ENCODE measurements at places on chromosomes 5 and 9. TPM values are rescaled to one million over a fixed set of nuclear protein-coding genes. Genes with fewer than 3 reads are reported as not detected.

DNA sequence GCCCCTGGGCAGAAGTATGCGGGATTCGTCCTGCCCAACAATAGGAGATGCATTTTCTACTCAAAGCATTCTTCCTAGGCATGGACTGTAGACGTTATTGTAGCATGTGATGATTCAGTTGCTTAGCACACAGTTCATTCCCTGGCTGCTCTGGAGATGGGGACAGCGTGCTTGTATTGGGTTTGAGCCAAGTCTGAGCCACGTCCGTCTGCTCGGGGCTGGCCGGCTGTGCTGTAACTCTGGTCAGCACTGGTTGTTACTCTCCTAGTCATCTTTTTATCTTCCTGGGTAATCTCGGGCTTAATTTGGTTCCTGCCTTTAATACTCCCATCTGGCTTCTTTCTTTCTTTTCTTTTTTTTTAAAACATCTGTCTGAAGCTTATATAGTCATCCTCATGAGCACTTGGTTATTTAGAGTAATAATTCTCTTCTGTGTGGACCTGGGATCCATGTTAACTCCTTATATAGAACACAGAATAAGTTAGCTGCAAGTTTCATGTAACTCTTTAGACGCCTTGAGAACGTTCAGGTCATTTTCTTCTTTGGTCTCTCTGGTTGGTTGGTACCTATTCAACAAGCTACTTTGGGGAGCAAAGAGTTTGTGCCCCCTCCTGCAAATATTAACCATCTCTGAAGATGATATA is 118.8 kb upstream of the RPS23 start:
- H3K27ac ChIP-seq: no peak overlapping the region
- no peak for DNase-seq
- H3K27me3 ChIP-seq: no peaks in the 10 kb centered on the region
- H3K4me1 ChIP-seq: no peaks in the 10 kb centered on the region
- H3K36me3 ChIP-seq: no peaks in the 10 kb centered on the region
- H3K4me3 ChIP-seq: no peak overlapping the region

- no peaks in the 10 kb centered on the region for H3K4me1 ChIP-seq
- no peak overlapping the region for H3K4me3 ChIP-seq
- no peak for DNase-seq
- no peaks in the 10 kb centered on the region for H3K27me3 ChIP-seq
- no peak overlapping the region for H3K27ac ChIP-seq
These were observed 130.3 kb downstream of the CDC42SE2 start for GRCh38 chr5:131394128-131394527.

- H3K36me3 ChIP-seq: no peaks in the 10 kb centered on the region
- H3K27me3 ChIP-seq: no peaks in the 10 kb centered on the region
- no peaks in the 10 kb centered on the region for H3K4me1 ChIP-seq
These were observed 49.9 kb downstream of the FGF18 start for GRCh38 chr5:171469326-171469725.

GRCh38 chr9:99634186-99634585 is 187.5 kb upstream of the NR4A3 start:
- no peak overlapping the region for H3K27ac ChIP-seq
- no peak overlapping the region for H3K4me3 ChIP-seq
- no peaks in the 10 kb centered on the region for H3K36me3 ChIP-seq
- H3K27me3 ChIP-seq: no peaks in the 10 kb centered on the region

DNA sequence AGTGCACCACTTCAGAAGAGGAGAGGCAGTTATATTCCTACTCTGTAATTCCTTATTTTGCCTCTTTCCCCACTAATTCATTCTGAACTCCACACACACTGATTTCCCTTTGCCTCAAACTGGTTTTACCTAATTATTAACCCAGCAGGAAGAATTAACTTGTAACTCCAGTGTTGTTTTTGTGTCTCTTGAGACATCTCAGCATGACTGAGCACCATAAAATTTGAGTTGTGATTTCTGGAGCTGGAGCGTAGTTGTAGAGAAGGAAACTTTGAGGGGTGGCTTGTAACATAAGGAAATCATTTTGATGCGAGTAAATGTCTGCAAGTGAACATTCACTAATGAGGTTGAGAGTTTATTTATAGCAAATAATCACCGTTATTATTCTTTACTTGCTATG is 265.2 kb downstream of the TMEM38B start:
- H3K27ac ChIP-seq: no peak overlapping the region
- no peaks in the 10 kb centered on the region for H3K36me3 ChIP-seq
- no peaks in the 10 kb centered on the region for H3K27me3 ChIP-seq
- H3K4me3 ChIP-seq: no peak overlapping the region
- no peak for DNase-seq

GRCh38 chr5:77744116-77744515 is 32.0 kb downstream of the TBCA start:
- H3K4me1 ChIP-seq: no peaks in the 10 kb centered on the region
- H3K36me3 ChIP-seq: no peaks in the 10 kb centered on the region
- no peak for DNase-seq
- H3K4me3 ChIP-seq: no peak overlapping the region
- H3K27ac ChIP-seq: no peak overlapping the region
- H3K27me3 ChIP-seq: no peaks in the 10 kb centered on the region

DNA sequence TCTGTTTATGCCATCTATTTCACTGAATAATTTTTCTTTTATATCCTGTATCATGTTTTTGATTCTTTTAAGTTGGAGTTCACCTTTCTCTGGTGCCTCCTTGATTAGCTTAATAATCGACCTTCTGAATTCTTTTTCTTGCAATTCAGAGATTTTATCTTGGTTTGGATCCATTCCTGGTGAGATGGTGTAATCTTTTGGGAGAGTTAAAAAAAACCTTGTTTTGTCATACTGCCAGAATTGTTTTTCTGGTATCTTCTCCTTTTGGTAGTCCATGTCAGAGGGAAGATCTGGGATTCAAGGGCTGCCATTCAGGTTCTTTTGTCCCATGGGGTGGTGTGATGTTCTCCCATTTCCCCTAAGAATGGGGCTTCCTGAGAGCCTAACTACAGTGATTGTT is 800.8 kb upstream of the TYRP1 start:
- no peaks in the 10 kb centered on the region for H3K4me1 ChIP-seq
- H3K27me3 ChIP-seq: no peaks in the 10 kb centered on the region
- no peak overlapping the region for H3K4me3 ChIP-seq
- no peak for DNase-seq
- H3K27ac ChIP-seq: no peak overlapping the region

- no peaks in the 10 kb centered on the region for H3K4me1 ChIP-seq
- H3K4me3 ChIP-seq: no peak overlapping the region
- H3K27me3 ChIP-seq: no peaks in the 10 kb centered on the region
- no peak overlapping the region for H3K27ac ChIP-seq
- no peaks in the 10 kb centered on the region for H3K36me3 ChIP-seq
These were observed 157.5 kb downstream of the ENC1 start for GRCh38 chr5:74482990-74483389.

DNA sequence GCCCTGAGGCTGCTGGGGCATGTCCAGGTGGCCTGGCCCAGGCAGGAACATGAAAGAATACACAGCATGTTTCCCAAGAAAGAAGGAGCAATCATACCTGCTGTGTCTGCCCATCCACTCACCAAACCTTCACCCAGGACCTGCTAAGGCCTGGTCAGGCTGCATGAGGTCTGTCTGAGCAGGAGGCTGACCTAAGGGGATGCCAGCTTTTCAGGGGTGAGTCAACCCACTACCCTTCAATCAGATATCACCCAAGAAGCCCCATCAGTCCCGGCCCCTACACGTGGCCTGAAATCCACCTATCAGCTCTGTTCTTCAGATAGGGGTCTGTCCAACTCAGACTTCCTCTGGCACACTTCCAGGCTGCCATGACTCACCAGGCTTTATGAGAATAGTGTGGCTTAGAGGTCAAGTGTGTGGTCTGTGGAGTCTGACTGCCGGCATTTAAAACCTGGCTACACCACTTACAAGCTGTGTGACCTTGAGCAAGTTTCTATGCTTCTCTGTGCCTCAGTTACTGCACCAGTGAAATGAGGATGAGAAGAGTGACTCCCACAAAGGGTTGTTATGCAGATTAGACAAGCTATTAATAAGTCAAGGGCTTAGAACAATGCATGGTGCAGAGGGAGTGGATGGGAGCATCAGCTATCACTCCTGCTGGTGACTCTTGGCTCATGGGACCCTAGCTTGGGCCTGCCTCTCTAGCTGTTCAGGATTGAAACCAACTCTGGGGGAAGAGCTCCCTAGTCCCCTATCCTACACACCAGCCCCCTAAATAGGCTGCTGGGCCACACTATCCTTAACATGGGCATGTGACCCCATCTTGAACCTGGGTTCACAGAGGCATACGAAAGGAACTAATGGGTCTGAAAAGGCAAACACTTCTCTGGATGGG is 130.3 kb downstream of the PAX5 start:
- no peaks in the 10 kb centered on the region for H3K36me3 ChIP-seq
- no peak overlapping the region for H3K27ac ChIP-seq
- no peak overlapping the region for H3K4me3 ChIP-seq
- no peak for DNase-seq
- H3K4me1 ChIP-seq: no peaks in the 10 kb centered on the region

DNA sequence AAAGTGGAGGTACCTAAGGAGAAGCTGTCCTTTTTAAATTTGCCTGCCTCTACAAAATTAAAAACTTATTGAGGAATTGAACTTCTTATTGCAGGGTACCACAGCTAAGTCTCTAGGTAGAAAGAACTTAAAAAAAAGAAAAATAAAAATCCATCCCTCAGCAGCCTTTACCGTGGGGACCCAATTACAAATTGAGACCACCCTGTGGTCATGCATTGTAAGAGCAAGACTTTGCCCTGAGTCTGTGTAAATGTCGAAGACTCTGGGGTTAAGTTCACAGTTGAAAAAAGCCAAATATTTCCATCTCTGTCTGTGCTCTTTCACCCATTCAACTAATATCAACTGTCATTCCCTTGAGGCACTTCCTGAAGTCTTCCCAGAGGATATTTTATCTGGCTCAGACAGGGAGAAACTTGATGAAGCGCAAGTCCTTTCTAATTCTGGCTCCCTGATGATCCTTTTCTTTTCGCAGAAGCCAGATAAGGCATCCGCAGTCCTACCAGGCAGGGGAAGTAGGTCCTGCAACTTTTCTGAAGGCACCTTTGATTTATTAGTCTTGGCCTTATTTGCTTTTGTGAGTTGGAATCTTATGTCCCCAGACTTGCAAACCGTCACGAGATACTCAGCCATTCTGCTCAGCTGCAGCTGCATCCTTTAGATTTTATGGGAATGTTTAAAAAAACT is 323.8 kb upstream of the WWC1 start:
- H3K4me3 ChIP-seq: no peak overlapping the region
- no peaks in the 10 kb centered on the region for H3K4me1 ChIP-seq
- H3K27me3 ChIP-seq: no peaks in the 10 kb centered on the region
- no peaks in the 10 kb centered on the region for H3K36me3 ChIP-seq

GRCh38 chr5:139560752-139561654 is at the start of gene UBE2D2:
Gene UBE2D2 (plus strand): TSS chr5:139561339. CDS start chr5:139561792, 453 bp downstream.
- peak within 1 kb of the TSS; percentile 86 for H3K4me3 ChIP-seq
- H3K27me3 ChIP-seq: no peaks in the 10 kb centered on the region
- no peaks in the 10 kb centered on the region for H3K36me3 ChIP-seq
- H3K4me1 ChIP-seq: peaks cover 13% of the 10 kb centered on the region
- peak within 1 kb of the TSS; percentile 95 for H3K27ac ChIP-seq

DNA sequence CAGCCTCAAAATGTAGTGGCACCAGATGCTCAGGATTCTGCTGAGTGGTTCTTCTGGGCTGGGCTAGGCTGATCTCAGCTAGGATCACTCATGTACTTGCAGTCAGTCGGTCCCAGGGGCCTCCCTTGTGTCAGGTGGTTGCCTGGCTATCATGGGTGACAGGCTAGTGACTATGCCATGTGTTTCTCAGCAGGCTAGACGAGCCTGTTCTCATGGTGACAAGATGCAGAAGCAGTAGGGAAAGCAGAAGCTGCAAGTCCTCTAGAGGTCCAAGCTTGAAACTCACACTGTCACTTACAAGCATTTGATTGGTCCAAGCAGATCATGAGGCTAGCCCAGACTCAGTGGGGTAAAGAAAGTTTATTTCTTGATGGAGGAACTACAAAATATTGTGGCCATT is 15.2 kb upstream of the KCNMB1 start:
- H3K36me3 ChIP-seq: no peaks in the 10 kb centered on the region
- H3K27ac ChIP-seq: no peak overlapping the region
- H3K4me3 ChIP-seq: no peak overlapping the region

DNA sequence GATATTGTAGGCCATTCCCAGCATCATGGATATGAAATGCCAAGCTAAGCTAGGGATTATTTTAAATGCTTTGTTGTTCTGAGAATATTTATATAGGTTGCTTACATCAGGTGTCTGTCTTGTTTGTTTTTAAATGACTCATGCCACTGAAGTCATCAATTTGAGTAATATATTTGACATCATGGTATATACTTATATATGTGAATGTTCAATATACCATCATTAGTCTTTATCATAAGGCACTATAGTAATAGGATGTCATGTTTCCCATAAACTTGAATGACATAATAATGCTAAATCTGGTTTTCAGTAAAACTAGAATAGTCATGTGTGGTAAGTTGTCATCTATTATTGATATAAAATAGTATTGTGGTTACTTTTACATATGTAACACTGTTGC is 13.1 kb downstream of the C9orf85 start:
- H3K27me3 ChIP-seq: no peaks in the 10 kb centered on the region
- no peak overlapping the region for H3K4me3 ChIP-seq
- H3K4me1 ChIP-seq: no peaks in the 10 kb centered on the region
- no peak for DNase-seq
- H3K36me3 ChIP-seq: no peaks in the 10 kb centered on the region
- peak overlapping the region; percentile 21 for H3K27ac ChIP-seq

GRCh38 chr5:117623042-117623805 is 1048.6 kb upstream of the SEMA6A start:
- no peak overlapping the region for H3K27ac ChIP-seq
- H3K36me3 ChIP-seq: no peaks in the 10 kb centered on the region
- no peaks in the 10 kb centered on the region for H3K4me1 ChIP-seq
- no peaks in the 10 kb centered on the region for H3K27me3 ChIP-seq
- no peak for DNase-seq

DNA sequence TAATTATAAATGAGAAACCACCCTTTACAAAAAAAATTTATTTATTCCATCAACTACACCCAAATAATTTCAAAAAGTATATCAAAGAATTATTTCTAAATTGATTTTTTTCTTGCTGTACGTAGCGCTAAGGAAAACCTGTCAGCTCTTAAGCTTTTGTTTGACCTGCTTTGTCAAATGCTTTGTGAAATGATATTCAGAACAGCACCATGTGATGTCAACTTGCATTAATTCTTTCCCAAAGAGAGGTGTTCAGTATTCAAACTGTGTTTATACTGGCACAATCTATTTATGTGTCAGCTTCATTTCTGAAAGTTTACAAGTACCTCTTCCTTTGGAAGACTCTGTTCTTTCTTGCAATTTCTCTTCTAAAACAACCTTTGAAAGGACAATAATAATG is 12.0 kb upstream of the ARSB start:
- DNase-seq: no peak
- H3K27me3 ChIP-seq: no peaks in the 10 kb centered on the region
- H3K27ac ChIP-seq: no peak overlapping the region
- H3K36me3 ChIP-seq: no peaks in the 10 kb centered on the region
- H3K4me1 ChIP-seq: no peaks in the 10 kb centered on the region
- no peak overlapping the region for H3K4me3 ChIP-seq

- H3K27ac ChIP-seq: no peak overlapping the region
- DNase-seq: no peak
- H3K4me1 ChIP-seq: no peaks in the 10 kb centered on the region
- H3K4me3 ChIP-seq: no peak overlapping the region
These were observed 348.4 kb upstream of the SLC30A5 start for GRCh38 chr5:68745448-68745847.

ARPC5L gene
- 48.4 TPM for total RNA-seq

DCAF12 gene
- 29.6 TPM for total RNA-seq

CMYA5 gene
- 0.44 TPM for total RNA-seq

RASGRF2 gene
- total RNA-seq: 0.49 TPM

SYNPO gene
- total RNA-seq: 8.8 TPM

FIBCD1 gene
- not detected for total RNA-seq
